Stimulated activated CD4-positive, alpha-beta T cell treated with anti-CD3 and anti-CD28 coated beads, Interleukin-12 subunit alpha, Interleukin-12 subunit beta, amount 100 ng/mL, for 48 hours (primary cell): ENCODE measurements at places on chromosomes 3 and 15.

DNA sequence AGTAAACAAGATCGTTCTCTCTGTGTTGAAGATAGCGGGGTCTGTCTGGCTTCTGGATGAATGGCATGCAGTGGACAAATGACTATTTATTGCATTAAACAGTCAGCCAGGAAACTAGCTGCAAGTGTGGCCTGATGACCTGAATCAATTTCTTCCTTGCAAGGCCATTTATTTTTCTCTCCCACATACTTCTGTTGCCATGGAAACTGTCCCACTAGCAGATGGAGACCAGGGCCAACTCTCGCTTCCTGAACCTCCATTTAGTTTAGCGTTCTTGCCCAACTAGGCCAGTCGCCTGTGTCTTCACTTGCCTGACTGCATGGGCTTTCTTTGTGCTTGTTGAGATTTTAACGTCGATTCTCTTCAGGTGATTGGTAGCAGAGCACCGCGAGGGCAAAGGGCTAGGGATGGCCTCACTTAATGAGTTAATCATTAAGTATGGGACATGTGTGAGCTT, 27.6 kb downstream of the LMCD1 start:
- no peak for DNase-seq

GRCh38 chr3:41394896-41395295, 195.6 kb downstream of the CTNNB1 start:
- DNase-seq = no peak

DNA sequence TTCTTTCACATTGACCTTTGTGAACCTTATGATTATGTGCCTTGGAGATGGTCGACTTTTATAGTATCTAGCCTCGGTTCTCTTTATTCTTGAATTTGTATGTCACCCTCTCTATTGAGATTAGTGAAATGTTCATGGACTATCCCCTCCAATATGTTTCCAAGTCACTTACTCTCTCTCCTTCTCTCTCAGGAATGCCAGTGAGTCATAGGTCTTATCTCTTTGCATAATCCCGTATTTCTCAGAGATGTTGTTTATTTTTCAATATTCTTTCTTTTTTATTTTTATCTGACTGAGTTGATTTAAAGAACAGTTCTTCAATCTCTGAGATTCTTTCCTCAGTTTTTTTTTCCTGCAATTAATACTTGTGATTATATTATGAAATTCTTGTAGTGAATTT, 411.6 kb upstream of the CADM2 start:
- no peak for DNase-seq

DNA sequence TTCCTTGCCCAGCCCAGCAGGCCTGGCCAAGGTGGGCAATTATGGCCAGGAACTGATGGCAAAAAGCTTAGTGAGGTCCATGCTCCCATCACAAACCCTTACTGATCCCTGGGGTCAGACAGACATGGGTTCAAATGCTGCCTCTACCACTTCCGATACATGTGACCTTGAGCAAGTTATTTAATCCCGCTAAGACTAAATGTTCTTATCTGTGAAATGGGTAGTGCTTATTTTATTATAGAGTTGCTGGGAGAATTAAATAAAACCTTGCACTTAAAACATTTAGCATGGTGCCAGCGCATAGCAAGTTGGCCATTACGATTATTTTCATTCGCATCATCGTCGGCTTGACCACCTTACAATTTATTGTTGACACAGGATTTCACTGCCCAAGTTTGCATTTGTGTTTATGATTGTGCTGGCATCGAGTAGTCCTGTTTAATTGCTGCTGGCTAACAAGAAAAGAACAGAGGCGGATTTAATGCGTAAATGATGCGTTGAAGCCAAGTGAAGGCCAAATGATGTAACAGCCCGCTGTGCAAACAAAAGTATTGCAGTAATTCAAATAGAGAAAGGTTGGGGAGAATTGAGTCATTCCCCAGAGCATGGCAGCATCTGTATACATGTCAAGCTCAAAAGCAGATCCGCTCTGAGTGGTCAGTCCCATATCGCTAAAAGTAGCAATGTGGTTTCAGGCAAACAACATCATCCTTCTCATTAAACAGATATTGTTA, 7.3 kb upstream of the FURIN start:
- DNase-seq = no peak

DNA sequence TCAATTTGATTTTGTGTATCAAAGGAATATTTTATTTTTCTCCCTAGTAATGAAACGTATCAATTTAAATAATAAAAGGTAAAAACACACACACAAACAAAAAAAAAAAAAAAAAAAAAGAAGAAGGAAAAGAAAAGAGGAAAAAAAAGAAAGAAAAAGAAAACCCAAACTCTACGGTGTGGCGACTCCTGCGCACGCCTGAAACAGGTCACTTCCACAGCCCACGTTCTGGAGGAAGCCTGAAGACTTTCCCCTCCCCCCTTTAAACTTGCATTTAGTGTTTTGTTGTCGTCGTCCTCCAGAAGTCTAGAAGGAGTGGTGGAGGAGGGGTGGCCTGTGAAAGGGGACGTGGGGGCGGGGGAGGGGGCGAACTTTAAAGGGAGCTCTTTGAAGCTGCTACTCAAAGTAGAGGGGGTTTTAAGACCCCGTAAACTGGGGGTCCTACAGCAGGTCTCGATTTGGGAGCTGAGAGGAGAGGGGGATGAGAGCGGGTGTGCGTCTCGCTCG, 2.3 kb upstream of the TLE3 start:
- DNase-seq = no peak

DNA sequence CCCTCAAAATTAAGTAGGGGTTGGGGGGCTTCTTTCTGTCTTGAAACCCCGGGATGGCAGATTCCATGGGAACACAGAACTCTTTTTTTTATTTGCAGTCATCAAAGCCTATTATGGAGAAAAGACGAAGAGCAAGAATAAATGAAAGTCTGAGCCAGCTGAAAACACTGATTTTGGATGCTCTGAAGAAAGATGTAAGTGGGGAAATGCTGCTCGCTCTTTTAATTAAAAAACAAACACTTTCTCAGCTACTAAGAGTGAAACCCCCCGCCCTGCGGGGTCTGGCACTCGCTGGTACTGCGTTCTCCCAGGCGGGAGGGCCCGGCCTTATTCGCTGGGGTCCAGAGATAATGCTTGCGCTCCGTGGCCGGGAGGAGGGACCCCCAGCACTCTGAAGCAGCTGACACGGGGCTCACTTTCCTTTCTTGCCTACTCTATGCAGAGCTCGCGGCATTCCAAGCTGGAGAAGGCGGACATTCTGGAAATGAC, 615 bp downstream of the HES1 start:
- no peak for DNase-seq

- DNase-seq = no peak
These were observed 69.2 kb downstream of the MEIS2 start for GRCh38 chr15:37031198-37031597.

- DNase-seq = no peak
These were observed 64.5 kb downstream of the LRTM1 start for GRCh38 chr3:54863366-54863765.

DNA sequence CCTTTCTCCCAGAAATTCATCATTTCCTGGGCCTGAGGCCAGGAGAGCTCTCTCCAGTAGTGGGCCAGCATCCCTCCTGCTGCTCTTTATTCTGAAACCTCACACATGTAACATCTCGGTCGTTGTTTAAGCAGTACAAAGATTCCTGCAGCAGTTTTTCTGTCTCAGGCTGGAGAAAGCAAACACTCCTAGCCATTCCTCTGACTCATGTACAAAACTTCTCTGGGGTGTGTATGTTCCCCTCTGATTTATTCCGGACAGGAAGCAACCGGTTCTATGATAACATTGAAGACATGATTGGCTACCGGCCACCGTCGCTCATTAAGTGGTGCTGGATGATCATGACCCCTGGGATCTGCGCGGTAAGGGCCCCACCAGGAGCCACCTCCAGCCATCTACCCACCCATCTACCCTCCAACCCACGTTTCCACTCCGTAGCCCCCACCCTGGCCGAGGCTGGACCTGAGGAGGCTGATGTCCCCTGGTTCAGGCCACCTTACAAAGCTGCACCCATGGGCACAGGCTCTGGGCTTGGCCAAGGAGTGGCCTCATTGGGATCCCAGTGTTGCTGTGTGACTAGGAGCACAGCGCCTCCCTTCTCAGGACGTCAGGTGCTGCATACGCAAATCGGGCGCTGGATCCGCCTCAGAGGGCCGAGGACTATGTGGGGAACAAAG, 58.6 kb upstream of the SLC6A1 start:
- no peak for DNase-seq

- DNase-seq = no peak
These were observed 815 bp upstream of the ZNF280D start for GRCh38 chr15:56734013-56734635.

DNA sequence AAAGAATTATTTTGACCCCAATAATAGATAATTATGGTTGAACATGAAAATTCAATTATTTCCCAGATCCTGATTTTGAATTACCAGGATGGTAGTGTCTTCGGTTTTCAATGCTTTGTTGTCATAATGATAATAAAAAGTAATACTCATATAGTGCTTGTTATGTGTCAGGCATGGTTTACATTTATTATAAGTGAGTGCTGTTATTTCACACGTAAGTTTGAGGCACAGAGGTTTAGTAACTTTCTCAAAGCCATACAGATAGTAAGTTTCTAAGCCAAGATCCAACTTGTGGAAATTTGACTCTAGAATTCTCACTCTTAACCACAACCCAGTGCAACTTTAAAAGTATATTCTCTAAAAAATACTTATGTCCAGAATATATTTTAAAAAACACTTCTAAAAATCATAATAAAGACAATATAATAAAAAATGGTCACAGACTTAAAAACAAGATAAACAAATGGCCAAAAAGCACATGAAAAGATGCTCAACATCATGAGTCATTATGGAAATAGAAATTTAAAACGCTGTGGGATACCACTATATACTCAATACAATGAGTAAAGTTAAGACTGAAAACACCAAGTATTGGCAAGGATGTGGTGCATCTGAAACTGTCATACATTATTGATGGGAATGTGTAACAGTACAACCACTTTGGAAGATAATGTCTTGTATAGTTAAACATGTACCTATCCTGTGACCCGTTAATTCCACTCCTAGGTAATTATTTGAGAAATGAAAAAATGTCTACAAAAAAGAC, 45.2 kb downstream of the SPRED1 start:
- no peak for DNase-seq

- DNase-seq = no peak
These were observed 66.7 kb downstream of the MYLK start for GRCh38 chr3:123817413-123817812.

- no peak for DNase-seq
These were observed 81.6 kb downstream of the OCA2 start for GRCh38 chr15:28017423-28017924.

GRCh38 chr3:190089711-190090110, 31.0 kb downstream of the P3H2 start:
- no peak for DNase-seq

- no peak for DNase-seq
These were observed 65.0 kb upstream of the IQSEC1 start for GRCh38 chr3:13137941-13138832.

DNA sequence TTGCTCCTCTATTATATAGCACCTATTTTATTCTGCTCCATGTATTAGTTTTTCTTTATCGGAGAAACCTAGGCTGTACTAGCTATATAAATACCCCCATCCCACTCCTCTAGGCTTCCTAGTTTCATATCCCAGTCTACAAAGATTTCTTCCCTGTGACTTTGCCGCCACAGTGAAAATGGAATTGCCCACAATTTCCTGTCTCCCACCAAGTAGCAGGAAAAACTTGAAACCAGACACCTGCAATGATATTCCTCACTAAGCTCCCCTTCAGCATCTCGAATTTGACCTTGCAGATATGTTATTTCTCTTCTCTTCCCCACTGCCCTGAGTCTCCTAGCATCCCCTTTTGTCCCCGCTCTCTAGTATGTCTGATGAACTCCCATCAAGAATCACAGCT, 685.8 kb upstream of the CCDC54 start:
- no peak for DNase-seq

DNA sequence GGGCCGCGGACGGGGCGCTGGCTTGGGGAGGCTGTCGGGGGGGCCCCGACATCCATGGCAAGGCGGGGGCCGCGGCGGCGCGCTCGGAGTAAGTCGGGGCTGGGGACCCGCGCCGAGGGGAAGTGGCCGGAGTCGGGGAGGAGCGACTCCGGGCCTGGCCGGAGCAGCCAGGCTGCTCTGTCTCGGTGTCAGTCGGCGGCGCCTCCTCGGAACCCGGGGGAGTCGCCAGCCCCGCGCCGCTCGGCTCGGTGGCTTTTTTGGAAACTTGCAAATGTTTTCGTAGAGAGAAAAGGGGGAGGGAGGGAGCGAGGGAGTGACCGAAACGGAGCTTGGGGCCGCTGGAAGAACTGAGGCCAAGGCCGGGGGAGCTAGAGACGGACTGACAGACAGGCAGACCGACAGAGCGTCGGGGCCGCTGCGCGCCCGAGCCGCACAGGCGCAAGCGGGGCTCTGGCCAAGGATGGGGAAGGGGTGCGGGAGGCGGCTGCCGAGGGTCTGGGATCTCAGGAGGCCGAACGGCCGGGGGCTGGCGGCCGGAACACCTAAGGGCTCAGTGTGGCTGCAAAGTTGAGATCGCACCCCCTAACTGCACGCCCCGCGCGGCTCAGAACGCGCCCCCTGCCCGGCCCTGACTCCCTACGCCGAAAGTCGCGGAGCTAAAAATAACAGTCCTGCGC, 5.0 kb downstream of the PTH1R start:
- DNase-seq = no peak

DNA sequence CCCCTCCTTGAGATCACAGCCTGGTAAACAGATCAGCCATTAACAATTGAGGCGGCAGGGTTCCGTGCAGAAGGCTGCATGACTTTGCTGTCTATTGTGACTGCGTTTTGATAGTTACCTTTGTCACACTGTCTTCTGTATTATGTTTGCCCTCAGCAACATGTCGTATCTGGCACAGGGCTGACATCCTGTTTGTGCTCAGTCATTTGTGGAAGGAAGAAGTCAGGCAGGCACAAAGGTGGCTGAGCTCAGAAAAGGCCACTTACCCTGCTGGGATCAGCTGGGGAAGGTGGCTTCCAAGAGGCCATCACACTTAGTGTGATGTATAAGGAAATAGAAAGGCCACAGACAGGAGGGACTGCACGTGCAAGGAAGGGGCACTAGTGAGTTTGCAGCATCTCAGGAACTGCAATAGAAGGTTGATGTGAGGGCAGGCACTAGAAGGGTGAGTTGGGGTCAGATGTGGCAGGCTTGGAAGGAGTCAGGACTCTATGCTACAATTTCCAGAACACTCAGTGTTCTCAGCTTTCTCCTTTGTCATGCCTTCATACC, 13.4 kb downstream of the PML start:
- no peak for DNase-seq

- DNase-seq = no peak
These were observed 196.4 kb upstream of the UBE3A start for GRCh38 chr15:25635191-25635590.

GRCh38 chr15:52383100-52383588, 87.5 kb upstream of the MYO5C start:
- DNase-seq = no peak
